Germinal center (tissue), 1 donor: ENCODE measurements at places on chromosomes 12 and 14.

GRCh38 chr14:76777721-76778120 lies 16.5 kb downstream of the VASH1 start:
- DNase-seq: no peak

DNA sequence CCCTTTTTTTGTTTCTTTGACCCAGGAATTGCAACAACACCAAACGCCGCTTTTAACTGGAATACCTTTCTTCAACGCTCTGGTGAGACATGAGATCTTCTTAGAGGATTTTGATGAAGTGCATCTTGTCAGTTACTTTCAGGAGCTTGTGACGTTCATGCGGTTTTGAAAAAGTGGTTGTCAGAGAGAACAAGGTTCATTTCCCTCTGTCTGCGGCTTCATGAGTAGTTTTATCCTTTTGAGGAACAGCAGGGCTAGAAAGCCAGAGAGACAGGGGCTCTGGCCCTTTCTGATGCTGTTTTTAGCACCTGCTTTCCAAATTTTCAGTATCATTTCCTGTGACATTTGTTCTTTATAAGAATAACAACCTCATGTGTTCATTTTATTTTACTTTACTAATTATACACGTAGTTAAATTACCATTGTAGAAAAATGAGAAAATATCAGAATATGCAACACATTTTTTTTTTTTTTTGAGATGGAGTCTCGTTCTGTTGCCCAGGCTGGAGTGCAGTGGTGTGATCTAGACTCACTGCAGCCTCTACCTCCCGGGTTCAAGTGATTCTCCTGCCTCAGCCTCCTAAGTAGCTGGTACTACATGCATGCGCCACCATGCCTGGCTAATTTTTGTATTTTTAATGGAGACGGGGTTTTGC lies 61.8 kb downstream of the GLT1D1 start:
- DNase-seq: no peak

DNA sequence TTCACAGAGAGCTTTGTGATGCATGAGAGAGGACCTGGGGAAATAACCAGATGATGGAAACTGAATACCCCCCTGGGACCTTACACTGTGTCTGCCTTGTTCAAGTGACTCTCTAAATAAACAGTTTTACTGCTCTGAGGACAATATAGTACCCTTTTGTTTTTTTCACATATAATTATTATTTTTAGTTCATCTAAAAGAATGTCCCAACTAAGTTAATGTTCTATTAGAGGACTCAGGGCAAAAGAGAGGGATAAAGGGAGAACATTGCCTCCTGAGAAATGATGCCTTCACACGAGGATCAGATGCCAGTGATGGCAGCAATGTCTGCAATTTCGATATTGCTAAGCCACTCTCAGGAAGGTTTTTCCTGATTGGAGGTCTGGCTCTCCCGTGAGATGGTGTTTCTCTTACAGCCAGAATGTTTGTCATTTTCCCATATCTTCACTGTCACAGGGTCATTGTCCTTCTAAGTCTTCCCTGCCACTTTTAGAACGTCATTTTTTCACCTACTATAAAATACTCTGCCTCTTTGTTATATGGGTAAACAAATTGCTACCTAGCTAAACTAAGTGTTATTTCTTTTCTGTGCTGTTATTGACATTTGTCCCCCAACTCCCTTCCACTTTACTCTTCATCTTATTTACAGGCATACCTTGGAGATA lies 201.6 kb downstream of the RAD51B start:
- DNase-seq: peak; percentile 14

GRCh38 chr14:70776197-70776596 lies 33.1 kb downstream of the MAP3K9 start:
- no peak for DNase-seq

- no peak for DNase-seq
These were observed 125.6 kb downstream of the PIWIL1 start for GRCh38 chr12:130463275-130463658.

- no peak for DNase-seq
These were observed 3.1 kb downstream of the CDH24 start for GRCh38 chr14:23054000-23054811.

DNA sequence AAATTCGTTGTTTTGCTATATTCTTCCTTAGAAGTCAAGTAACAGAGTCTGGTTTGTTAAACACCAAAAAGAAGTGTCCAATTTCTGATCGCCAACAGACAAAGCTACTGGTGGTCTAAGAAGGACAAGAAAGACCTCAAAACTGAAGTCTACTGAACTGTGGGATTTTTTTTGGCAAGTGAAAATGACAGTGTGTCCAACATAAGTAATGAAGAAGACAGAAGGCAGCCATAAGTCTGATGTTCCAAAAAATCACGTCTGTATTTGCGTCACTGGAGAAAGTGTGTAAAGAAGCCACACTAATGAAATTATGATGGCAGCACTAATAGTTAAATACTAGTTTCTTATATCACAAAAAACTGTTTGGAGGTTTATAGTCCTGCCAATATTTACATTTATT lies 32.6 kb downstream of the WASHC3 start:
- DNase-seq: no peak

DNA sequence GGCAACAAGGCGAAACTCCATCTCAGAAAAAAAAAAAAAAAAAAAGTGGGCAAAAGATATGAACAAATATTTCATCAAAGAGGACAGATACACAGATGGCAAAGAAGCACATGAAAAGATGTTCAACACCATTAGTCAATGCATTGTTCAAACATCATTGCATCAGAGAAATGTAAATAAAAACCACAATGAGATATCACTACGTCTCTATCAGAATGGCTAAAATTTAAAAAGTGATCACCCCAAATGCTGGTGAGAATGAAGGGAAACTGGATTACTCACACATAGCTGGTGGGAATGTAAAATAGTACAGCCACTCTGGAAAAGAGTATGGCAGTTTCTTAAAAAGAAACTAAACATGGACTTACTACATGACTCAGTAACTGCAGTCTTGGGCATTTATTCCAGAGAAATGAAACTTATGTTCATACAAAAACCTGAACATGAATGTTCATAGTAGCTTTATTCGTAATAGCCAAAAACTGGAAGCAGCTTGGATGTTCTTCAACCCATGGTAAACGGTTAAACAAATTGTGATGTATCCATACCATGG lies 3.6 kb downstream of the L2HGDH start:
- no peak for DNase-seq

GRCh38 chr14:52413729-52414408 lies 99.8 kb downstream of the PTGER2 start:
- no peak for DNase-seq

GRCh38 chr12:61254225-61254624 lies 1006.0 kb upstream of the USP15 start:
- DNase-seq: no peak

GRCh38 chr12:48002773-48003218 lies 1.5 kb downstream of the COL2A1 start:
- DNase-seq: no peak

DNA sequence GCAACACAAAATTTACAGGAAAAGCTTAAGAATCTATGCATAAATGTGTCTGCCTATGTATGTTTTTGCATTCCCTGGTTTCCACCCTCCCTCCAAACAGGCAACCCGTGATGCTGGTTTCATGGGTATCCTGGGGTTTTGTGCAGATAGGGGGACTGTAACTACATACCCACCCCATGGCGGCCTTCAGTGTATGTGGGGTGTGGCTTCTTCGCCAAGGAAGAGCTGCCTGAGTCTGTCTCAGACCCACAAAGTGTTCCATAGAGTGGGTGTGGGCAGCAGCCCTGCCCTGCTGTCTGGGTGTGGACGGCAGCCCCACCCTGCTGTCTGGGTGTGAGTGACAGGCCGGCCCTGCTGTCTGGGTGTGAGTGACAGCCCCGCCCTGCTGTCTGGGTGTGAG lies 174.8 kb downstream of the ADGRD1 start:
- DNase-seq: no peak

GRCh38 chr14:70317091-70317968 lies 42.2 kb downstream of the COX16 start:
- no peak for DNase-seq

DNA sequence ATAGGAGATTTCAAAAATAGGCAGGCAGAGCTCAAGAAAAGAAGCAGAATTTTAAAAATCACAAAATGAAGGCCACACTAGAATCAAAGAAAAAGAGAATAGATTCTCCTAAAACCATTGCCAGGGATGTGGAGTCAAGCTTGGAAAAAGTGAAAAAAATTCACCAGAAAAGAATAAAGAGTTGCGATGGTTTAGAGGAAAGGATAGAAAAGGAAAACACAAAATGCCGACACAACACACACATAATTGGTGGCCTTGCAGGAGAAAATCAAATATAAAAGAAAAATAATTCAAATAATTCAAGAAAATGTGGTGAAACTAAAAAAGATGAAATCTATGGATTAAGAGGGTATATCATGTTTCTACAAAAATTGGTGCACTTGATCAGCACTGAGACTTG lies 181.6 kb upstream of the C14orf180 start:
- no peak for DNase-seq

GRCh38 chr12:116837097-116837496 lies 44.1 kb downstream of the HRK start:
- DNase-seq: no peak

DNA sequence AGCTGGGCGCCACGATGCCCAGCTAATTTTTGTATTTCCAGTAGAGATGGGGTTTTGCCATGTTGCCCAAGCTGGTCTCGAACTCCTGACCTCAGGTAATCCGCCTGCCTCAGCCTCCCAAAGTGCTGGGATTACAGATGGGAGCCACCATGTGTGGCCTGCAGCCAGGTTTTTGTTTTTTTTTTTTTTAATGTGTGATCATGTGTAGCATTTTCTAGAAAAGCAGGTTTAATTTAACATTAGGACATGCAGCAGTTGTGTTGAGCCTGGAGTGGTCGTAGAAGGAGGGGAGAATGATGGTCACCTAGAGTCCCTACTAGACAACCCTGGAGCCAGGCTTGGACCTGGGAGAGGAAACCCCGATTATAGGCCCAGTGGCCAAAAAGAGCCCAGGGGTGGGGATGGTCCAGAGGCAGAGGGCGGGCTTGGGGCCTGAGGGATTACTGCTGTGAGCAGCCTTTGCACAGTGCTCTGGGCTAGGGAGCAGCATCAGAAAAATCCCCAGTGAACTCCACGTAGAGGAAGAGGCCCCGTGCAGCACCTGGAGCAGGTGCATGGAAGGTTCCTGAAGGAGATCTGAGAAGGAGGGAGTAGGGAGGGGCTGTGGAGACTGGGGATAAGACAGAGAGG lies 13.6 kb downstream of the DLK1 start:
- DNase-seq: no peak

DNA sequence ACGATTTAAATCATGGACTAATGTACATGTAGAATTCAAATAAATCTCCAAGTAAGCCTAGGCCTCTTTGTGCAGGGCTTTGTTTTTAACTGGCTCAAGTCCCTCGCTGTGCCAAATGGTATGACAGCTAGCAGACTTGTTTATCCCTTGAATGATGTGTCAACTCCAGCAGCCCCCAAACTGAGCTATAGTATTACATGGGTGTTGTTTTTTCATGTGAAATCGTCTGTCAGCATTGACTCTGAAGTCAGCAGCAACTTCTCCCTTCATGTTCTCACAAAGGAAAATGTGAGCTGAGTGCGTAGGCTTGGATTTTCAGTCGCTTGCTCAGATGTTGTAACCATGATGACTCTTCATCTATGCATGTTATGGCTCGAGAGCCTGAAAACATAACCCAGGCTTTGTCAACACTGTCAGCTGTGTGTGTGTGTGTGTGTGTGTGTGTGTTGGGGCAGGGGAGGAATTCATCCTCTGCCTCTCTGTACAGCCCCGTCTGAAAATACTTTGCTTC lies 73.3 kb downstream of the PTHLH start:
- no peak for DNase-seq

DNA sequence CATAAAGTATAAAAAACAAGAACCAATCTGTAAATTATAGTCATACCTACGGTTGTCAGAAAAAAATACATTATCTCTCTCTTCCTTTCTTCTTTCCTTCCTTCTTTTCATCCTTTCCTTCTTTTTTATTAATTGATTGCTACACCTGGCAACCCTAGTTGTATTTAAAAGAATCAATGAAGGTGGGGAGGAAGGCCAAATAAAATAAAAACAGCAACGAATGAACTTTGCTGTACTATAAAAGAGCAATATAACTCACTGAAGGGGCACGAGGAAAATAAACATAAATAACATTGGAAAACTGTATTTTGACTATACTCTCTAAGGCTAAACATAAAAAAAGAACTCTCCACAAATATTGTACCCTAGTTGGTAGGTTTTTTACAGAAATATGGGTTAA lies 898.2 kb upstream of the USP15 start:
- no peak for DNase-seq
